ENCODE measurements at places on chromosomes 3 and 15.
A peak's percentile ranks its signal among the peaks of the same experiment; 100 is the strongest.

- no peak for DNase-seq
Observed at GRCh38 chr3:35336601-35337000, 302.7 kb upstream of the ARPP21 start.

- no peak for DNase-seq
Observed at GRCh38 chr3:108471426-108471825, 39.0 kb downstream of the MYH15 start.

DNA sequence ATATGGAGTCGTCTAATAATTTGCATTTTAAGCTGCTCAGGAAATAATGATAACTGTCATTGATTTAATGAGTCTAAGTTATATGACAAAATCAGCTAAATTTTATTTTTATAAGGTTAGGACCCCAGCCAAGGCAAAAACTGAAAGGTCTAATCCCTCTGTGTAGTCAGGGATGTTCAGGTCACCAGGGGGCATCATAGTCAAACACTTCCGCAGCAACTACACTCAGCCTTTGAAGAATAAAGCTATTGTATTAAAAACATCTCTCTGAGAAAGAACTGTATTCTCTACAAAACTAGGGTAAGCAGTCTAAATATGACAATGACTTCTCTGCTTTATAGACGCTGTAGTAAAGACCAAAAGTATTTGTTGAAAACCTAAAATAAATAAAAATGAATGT lies 15.0 kb downstream of the INTS14 start:
- DNase-seq, result no peak

DNA sequence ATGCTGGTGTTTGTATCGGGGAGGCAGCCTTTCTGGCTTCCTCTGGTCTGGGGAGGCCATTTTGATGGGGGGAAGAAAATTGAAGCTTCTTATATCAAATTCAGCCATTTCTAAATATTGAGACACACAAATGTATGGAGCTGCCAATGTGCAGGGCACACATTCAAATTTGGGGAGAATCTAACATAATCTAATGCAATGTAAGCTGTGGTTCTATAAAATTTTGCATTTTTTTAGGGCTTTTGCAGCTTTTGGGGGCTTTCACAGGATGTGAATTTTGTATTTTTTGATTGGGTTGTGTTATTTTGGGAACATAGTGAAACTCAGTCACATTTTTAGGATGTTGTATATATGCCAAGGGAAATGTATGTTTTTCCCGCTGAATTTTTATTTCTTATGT lies 43.4 kb downstream of the CDIN1 start:
- no peak for DNase-seq

GRCh38 chr15:65426216-65426853 lies 3.6 kb upstream of the IGDCC4 start:
- DNase-seq, result no peak

- DNase-seq, result no peak
Observed at GRCh38 chr3:71641674-71642073, 58.1 kb upstream of the FOXP1 start.

DNA sequence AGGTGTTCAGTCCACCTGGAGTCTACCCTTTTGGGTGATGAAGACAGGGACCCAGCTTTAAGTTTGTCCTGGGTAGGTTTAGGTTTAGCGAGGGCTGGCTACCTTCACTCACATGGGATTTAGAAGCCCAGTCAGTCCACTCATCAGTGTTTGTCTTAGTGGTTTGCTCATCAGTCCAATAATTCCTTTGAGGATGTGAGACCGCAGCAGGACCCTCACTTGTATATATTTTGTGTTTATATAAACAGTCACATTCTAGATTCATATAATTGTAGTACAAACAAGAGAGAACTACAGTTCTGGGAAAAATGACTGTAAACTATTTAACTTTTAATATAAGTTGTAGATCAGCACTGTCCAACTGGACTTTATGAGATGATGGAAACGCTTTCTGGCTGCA lies 18.2 kb downstream of the EFCC1 start:
- no peak for DNase-seq

- no peak for DNase-seq
Observed at GRCh38 chr15:40769274-40770146, at the start of gene C15orf62. Gene C15orf62 (plus strand): TSS chr15:40769980. CDS start chr15:40770496, 516 bp downstream.

GRCh38 chr3:111311126-111311525 lies 230.9 kb upstream of the CD96 start:
- no peak for DNase-seq

DNA sequence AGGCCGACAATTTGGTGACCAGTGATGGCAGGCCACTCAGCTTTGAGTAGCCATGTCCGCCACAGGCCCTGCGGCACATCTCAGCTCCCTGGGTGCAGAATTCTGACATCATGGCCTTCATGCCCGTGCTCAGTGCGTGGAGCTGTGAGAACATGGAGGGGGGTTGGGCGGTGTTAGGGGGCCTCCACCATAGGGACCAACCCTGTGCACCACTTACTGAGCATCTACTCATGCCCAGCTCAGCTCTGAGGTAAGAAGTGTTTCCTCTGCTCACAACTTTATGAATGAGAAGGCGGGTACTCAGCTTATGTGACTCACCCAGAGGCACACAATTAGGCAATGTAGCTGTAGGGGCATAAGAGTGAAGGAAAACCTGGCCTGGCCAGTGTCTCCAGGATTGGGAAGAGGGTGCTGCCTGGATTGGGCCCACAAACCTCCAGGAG lies 10.5 kb downstream of the ACOX2 start:
- peak; percentile 68 for DNase-seq

Measured in epithelial cell of proximal tubule (primary cell).